ENCODE measurements at places on chromosomes 2 and 18.

- peak; percentile 40 for DNase-seq
Measured at GRCh38 chr2:189116087-189116486, 63.5 kb downstream of the COL5A2 start.

GRCh38 chr2:53600815-53601214 lies 166.8 kb upstream of the CHAC2 start:
- DNase-seq, result no peak

- DNase-seq, result no peak
Measured at GRCh38 chr2:85398426-85399182, 11.6 kb downstream of the CAPG start.

- no peak for DNase-seq
Measured at GRCh38 chr2:182142062-182142461, 156.4 kb downstream of the PPP1R1C start.

DNA sequence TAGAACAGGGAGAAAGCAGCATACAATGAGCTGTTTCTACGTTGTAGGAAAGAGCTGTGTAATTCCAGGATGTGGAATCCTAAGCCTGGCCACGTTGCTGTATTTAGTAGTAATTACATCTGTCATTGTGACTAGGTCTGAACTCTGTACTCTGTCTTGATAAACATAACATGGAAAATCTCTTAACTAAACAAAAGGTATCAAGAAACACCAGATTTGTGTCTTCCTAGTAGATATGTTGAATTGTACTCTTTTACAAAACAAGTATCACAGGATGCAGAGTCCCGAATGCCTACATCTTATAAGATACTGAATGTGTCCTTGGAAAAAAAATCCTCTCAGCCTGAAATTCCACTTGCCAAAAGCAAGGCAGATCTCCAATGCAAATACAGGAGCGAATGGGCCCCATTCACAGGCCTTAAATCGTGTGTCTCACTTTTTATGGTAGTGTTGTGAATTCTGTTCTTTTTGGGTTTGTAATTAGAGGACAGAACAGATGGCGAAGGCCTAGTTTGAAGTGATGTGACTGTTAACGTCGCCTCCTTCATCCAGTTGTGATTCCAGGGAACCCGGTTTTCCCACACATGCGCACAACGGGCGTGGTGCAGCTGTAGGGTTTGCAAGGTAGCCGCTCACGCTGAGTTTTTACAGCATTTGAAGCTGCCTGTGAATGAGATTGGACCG lies 246.5 kb downstream of the GBX2 start:
- DNase-seq, result no peak

DNA sequence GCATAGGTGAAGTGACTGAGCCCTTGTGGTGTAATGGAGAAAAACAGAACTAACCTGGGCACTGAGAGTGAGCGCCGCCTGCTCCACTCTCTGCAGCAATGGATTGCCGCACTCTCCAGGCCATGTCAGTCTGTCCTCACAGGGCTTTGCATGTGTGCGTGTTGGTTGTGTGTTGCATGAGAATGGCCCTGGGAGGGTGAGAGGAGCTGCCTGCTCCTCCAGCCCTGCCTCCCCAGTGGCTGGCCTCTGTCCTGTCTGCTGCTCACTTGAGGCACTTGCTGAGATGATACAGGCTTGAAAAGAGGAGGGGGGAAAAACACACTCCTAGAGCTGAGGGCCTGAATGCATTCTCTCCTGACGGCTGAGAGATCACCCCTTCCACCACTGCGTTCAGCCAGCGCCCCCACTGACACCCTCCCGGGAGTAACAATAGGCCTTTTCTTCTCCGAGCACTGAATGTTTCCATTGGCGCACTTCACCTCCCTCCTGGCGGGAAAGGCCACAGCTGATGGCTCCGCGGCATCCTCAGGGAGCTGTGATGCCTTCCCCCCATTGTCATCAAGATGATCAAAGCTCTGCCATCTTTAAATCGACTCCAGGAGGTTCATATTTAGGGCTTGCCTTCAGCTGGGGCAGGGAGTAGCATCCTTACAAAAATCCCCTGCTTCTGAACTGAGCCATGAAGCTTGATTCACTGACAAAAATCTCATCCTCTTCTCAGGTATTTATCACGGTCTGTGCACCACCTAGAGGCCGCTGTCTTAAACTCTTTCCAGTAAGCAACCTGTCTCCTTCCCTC lies 49.9 kb upstream of the DAPL1 start:
- DNase-seq, result peak; percentile 77

GRCh38 chr2:212549463-212549862 lies 10.9 kb upstream of the ERBB4 start:
- DNase-seq, result no peak

GRCh38 chr2:174824068-174824467 lies 59.8 kb upstream of the CHRNA1 start:
- DNase-seq, result no peak
